Caco-2 (cell line): ENCODE measurements at places on chromosomes 6 and 20. TPM values are rescaled to one million over a fixed set of nuclear protein-coding genes. Genes with fewer than 3 reads are reported as not detected.

DNA sequence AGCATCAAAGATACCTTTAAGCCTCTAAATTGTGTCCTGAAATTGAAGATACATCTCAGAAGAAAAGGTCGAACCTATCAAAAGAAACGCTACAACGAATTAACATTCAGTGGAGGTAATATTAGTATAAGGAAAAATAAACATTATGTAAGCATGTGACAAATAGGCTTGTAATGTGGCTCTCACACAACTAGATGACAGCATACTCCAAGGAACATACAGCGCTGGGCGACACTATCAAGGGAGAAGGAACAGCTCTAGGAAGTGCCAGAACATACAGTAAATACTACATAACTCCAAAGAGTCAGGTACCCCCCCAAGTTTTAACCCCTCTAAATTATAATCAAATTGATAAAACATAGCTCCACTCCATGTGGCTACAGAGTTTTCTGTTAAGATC is 103.5 kb downstream of the LAMP5 start:
- DNase-seq: peak; percentile 54

- DNase-seq: no peak
Observed at GRCh38 chr6:100796049-100796823, 84.9 kb downstream of the ASCC3 start.

- DNase-seq: no peak
Observed at GRCh38 chr20:12458241-12458640, 540.5 kb downstream of the BTBD3 start.

DNA sequence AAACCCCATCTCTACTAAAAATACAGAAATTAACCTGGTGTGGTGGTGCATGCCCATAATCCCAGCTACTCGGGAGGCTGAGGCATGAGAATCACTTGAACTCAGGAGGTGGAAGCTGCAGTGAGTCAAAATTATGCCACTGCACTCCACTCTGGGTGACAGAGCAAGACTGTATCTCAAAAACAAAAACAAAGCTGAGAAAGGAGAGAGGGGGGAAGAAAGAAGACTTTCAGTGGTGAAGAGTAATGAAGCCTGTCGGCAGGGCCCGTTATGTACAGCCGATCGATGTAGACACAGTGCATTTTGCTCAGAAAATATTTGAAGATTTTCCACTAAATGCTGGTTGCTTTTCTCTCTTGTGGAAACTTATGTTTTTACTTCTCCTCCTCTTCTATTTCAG is 13.8 kb downstream of the VAPB start:
- DNase-seq: no peak

DNA sequence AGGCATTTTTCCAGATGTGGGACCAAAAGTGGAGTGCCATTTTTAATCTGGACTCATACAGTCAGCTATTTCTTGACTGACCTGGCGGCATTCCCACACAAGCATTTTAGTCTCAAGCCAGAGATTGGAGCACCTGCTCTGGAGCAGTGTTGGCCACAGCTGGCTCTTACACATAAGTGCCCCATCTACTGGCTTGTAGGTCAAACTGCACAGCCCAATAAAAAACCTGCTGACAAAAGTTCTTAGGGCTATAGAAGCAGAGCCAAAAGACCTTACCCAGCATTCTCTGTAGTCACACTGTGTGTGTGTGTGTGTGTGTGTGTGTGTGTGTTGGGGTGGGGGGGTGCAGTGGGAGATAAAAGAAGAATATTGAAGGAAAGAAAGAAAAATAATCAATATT is 38.6 kb upstream of the SENP6 start:
- no peak for DNase-seq

GRCh38 chr6:150685860-150686259 is 86.2 kb downstream of the PLEKHG1 start:
- DNase-seq: peak; percentile 77

- DNase-seq: peak; percentile 40
Observed at GRCh38 chr20:51050531-51051075, 27.7 kb upstream of the KCNG1 start.

Gene FAM83C
- total RNA-seq: 0.09 TPM in 1 of 2 replicates, not detected in the other

Gene ARG1
- not detected in 2 replicates for total RNA-seq

Gene DSP
- total RNA-seq: 191 and 193 TPM in 2 replicates
